Muscle of back (tissue), 13 donors: ENCODE measurements at places on chromosomes 11 and 22.
A peak's percentile ranks its signal among the peaks of the same experiment; 100 is the strongest.

GRCh38 chr11:103953797-103954486 is 82.5 kb upstream of the DDI1 start:
- no peak for DNase-seq

DNA sequence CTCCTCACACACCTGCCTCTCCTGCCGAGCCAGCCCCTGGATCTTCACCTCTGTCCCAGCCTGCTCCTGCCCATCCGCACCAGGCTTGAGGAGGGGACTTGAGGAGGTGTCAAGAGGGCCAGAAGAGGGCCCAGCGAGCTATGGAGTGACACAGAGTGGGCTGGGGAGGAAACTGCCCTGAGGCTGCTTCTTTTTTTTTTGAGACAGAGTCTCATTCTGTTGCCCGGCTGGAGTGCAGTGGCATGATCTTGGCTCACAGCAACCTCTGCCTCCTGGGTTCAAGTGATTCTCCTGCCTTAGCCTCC is 21.9 kb upstream of the CDON start:
- no peak for DNase-seq

DNA sequence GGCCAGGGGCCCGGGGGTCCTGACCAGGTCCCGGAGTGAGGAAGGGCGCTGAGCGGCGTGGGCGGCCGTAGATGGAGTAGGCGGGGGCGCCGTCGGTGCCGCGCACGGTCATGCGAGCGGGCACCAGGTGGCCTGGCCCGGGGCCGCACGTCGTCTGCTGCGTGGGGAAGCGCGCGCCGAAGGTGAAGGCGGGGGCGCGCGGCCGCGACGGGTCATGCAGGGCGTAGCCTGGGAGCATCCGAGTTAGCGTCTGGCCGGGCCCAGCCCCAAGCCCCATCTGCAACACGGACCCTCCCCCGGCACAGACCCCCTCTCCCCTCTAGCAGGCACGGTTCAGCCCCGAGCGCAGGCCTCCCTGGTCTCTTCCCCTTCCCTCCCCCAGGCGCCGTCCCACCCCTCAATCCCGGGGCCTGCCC is 1.7 kb upstream of the TYMP start:
- DNase-seq = no peak

- DNase-seq = no peak
These were observed 5.1 kb downstream of the MPZL3 start for GRCh38 chr11:118247041-118247440.

- DNase-seq = peak; percentile 100
These were observed at the start of gene XRCC6 for GRCh38 chr22:41621099-41621910. Gene XRCC6 (plus strand): TSS chr22:41621295. CDS start chr22:41622005, 710 bp downstream.

- DNase-seq = peak; percentile 70
These were observed 41.9 kb downstream of the CEP164 start for GRCh38 chr11:117369534-117369933.

DNA sequence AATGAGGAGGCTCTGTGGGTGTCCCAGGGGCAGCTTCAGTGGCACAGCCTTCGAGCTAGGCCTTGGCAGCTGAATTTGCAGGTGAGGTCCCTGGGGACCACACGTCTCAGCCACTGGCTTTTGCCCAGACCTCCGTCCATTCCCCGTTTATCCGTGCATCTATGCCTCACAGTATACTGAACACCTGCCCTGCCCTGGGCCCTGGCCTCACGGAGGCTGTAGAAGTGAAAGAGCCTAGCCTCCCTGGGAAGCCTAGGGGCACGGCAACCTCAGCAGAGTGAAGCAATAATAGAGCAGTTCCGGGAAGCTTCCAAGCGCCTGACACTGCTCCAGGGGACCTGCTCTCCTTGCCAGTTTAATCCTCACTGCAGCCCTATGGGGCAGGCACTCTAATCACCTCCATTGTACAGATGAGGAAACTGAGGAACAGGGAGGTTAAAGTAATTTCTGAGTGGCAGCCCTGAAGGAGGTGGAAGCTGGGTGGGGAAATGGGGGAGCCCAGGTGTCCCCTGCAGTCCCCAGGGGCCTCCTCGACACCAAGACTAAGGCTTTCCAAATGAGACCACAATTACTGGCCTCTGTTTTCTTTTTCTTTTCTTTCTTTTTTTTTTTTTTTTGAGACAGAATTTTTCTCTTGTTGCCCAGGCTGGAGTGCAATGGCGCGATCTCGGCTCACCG is 2.7 kb upstream of the NFAM1 start:
- no peak for DNase-seq
